Left ventricle myocardium superior (tissue), 1 donor: ENCODE measurements at places on chromosomes 6 and 20.

- peak; percentile 75 for DNase-seq
Observed at GRCh38 chr6:35415065-35415891, 36.9 kb upstream of the FANCE start.

DNA sequence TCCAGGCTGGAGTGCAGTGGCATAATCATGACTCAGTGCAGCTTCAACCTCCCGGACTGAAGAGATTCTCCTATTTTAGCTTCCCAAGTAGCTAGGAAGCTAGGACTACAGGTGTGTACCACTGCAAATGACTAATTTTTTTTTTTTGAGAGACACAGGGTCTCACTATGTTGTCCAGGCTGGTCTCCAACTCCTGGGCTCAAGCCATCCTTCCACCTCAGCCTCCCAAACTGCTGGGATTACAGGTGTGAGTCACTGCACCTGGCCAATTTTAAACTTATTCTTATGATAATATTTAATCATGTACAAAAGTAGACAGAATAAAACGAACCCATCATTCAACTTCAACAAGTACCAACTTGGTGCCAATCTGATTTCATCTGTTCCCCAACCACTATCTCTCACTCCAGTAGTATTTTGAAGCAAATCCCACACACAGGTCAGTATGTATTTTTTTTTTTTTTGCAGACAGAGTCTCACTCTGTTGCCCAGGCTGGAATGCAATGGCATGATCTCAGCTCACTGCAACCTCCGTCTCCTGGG lies 32.5 kb downstream of the BCL2L1 start:
- no peak for DNase-seq

DNA sequence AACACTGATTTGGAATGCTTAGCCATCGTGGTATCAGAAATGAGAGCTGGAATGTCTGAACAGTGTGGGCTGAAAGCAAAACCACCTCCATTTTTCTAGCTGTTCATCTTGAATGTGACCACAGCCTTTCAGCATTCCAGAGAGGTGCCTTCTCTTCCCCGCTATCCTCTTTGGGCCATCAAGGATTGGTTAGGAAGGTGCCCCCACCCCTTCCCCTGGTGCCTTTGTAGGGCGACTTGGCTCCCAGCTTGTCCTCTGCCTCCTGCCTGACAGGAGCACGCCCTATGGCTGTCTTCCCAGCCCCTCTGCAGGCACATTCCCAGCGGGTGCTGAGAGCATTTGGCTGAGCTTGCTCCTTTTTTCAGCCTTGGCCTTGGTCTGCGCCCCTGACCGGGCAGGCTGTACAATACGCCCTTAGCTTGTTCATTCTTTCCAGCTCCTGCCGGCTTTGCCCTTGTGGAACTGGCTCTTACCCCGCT lies 97.5 kb downstream of the ARMC2 start:
- DNase-seq, result peak; percentile 94

DNA sequence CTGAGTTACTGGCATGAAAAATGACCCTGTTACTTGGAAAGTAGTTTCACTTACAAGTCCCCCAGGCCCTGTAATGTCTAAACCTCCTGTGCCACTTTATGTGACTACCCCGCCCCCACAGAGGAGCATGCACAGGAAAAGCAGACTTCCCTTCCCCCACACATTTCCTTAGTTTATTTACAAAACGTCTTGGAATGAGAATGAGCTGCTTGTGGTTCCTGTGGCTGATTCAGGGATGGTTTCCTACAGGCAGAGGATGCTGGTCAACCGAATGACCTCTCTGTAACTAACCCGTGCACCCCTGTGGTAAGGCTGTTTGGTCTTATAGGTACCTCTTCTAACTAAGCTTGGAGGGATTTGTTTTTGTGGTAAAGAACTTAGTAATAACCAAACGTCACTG lies 28.5 kb downstream of the RSPO3 start:
- DNase-seq, result no peak

GRCh38 chr6:71239694-71240093 lies 48.9 kb upstream of the OGFRL1 start:
- DNase-seq, result no peak
